ENCODE measurements at places on chromosomes 1 and 21. TPM values are rescaled to one million over a fixed set of nuclear protein-coding genes. Genes with fewer than 3 reads are reported as not detected.

The OR10K1 gene
- total RNA-seq, result not detected

The CHODL gene
- not detected for total RNA-seq

The CSDE1 gene
- 1,025 TPM for total RNA-seq

The MPZL1 gene
- 192 TPM for total RNA-seq

The PGBD5 gene
- total RNA-seq, result 0.57 TPM

The VSIG8 gene
- not detected for total RNA-seq

The S100A13 gene
- 132 TPM for total RNA-seq

The CNKSR1 gene
- total RNA-seq, result not detected

The FBXO28 gene
- 22.1 TPM for total RNA-seq

The MMP23B gene
- 9.8 TPM for total RNA-seq

The GBP6 gene
- not detected for total RNA-seq

The MRPS21 gene
- total RNA-seq, result 111 TPM

The SYCP1 gene
- not detected for total RNA-seq

The UBL4B gene
- total RNA-seq, result not detected

The P3R3URF gene
- total RNA-seq, result not detected

The POU2F1 gene
- 2.4 TPM for total RNA-seq

The FCRL4 gene
- not detected for total RNA-seq

The TINAGL1 gene
- 21.1 TPM for total RNA-seq

The BSND gene
- not detected for total RNA-seq

The AMY1B gene
- total RNA-seq, result not detected

The ST6GALNAC5 gene
- 1.1 TPM for total RNA-seq

The ZNF683 gene
- total RNA-seq, result not detected

The DIO1 gene
- not detected for total RNA-seq

Data from smooth muscle cell of bladder (primary cell).